ENCODE measurements at places on chromosomes 13 and 19. TPM values are rescaled to one million over a fixed set of nuclear protein-coding genes. Genes with fewer than 3 reads are reported as not detected.

ERF gene
- polyA plus RNA-seq, result 1.4 TPM

ZNF580 gene
- 18.9 TPM for polyA plus RNA-seq

KMT2B gene
- 0.87 TPM for polyA plus RNA-seq

- peak; percentile 28 for DNase-seq
Observed at GRCh38 chr19:18098891-18099622, 1.5 kb downstream of the MAST3 start.

DNA sequence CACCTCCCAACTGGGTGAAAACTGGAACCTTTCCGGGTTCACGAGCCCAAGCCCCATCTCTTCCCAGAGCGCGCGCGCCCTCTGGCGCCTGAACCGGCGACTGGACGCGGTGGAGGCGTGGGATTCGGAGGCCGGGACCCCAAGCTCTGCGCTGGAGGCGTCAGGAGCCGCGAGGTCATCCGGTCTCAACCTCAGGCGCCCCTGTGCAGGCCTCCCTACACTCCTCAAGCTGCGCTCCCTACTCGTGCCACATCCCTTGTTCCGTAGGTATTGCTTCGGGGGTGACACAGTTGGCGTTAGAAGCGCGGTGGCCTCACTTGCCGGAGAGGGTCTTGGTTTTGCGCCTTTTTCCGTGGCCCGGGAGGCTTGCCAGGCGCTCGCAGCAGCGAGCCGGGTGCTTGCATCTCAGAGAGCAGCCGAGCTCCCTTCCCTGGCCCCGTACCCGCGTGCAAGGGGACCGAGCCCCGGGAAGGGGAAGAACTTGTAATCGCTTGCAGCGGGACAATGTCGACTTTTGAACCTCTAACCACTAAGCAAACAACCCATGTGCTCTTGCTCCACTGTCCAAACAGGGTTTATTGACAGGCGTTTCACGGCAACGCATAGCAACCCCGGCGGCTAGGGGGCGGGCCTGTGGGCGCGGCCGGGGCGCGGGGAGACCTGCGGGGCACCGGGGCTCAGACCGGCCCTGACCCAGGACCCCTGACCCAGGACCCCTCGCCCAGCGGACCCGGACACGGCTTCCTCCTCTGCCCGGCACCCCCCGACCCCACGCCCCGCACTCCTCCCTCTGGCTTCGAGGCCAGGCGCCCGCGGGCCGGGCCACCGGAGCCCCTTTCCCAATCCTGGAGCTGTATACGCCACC is 8.5 kb downstream of the CDX2 start:
- DNase-seq, result no peak

TYROBP gene
- polyA plus RNA-seq, result 0.49 TPM

CAMSAP3 gene
- polyA plus RNA-seq, result not detected

DNA sequence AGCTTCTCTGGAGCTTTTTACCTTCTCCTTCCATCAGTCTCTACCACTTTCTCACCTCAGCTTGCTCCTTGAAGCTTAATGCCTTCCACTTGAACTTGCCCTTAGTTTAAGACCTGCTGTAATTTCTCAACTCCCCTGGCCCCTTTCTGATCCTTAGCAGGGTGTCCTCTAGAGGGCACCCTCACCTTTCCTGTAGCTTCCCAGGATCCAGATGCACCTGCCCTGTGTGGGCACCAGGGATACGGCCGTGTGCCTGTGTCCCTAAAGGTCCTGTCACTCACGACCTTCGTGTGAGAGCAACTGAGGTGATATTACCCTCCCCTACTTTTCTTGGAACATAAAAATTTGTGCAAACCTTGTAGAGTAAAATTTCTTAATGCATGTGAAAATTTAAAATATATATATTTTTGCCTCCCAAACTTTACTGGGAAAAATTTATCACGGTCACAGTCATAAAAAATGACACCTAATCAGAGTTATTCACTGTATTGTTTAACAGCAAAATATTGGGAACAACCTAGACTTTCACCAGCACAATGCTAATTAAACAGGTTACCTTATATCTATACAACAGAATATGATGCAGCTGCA is 46.4 kb downstream of the PSG3 start:
- no peak for DNase-seq

LGALS7B gene
- not detected for polyA plus RNA-seq

DNA sequence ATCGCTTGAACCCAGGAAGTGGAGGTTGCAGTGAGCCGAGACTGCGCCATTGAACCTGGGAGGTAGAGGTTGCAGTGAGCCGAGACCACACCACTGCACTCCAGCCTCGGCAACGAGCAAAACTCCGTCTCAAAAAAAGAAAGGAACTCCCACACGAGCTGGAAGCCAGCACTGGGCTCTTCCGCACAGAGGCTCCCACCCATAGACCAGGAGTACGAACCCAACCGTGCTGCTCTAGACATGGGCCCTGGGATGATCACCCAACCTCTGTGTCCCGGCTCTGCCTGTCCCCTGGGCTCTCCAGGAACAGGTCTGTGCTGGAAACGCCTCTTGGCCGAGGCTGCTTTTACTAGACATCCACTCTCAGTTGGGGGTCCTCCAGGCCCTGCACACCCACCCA is 12.0 kb downstream of the DOT1L start:
- DNase-seq, result no peak

All from CD4-positive, CD25-positive, alpha-beta regulatory T cell (primary cell).